ENCODE measurements at places on chromosomes 4 and X. TPM values are rescaled to one million over a fixed set of nuclear protein-coding genes. Genes with fewer than 3 reads are reported as not detected.

DNA sequence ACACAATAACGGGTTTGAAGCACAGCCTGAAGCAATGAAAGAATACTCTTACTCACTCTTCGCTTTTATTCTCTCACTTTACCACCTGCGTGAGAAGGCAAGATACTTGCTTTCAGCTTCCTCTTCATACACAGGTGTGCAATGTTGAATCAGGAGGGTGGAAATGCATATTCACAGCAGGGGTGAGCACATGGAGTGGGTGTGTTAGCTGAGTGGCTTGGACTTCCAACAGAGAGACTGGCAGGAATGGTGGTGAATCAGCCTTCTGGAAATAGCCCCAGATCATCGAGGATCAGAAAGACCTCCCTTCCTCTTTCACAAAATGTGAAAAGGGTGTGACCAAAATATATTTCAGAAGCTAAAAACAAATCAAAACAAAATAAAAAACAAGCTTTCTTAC is 521.2 kb downstream of the STIM2 start:
- no peak for DNase-seq

GRCh38 chr4:8276358-8277240 is 7.0 kb downstream of the HTRA3 start:
- no peak for DNase-seq

GRCh38 chrX:73366696-73367095 is 80.2 kb upstream of the CDX4 start:
- DNase-seq, result no peak

DNA sequence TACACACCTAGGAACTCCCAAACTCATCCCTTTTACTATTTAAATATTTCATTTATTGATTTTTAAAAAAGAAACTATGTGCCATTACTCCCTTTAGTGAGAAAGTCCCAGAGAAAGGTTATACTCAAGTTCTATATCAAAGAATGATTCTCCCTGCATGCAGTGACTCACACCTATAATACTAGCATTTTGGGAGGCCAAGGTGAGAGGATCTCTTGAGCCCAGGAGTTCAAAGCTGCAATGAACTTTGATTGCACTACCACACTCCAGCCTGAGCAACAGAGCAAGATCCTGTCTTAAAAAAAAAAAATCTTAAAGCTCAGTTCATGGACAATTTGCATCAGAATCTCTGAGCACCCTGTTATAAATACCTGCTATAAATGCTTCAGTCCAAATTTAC is 9.2 kb upstream of the RBPJ start:
- no peak for DNase-seq

GRCh38 chr4:184413261-184414046 is 60.9 kb downstream of the IRF2 start:
- no peak for DNase-seq

DNA sequence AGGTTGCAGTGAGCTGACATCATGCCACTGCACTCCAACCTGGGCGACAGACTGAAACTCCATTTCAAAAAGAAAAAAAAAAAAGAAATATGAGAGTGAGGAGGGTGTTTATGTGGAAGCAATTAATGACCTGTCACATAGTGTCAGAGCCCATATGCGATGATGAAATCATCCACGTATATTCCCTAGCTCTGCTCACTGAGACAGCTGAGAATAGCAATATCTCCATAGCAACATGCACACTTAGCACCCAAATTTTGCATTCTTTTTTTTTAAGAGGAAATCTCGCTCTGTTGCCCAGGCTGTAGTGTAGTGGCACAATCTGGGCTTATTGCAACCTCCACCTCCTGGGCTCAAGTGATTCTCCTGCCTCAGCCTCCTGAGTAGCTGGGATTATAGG is 31.5 kb upstream of the OPHN1 start:
- DNase-seq, result no peak

- DNase-seq, result no peak
These were observed 100.5 kb downstream of the PTCHD1 start for GRCh38 chrX:23435108-23435507.

DNA sequence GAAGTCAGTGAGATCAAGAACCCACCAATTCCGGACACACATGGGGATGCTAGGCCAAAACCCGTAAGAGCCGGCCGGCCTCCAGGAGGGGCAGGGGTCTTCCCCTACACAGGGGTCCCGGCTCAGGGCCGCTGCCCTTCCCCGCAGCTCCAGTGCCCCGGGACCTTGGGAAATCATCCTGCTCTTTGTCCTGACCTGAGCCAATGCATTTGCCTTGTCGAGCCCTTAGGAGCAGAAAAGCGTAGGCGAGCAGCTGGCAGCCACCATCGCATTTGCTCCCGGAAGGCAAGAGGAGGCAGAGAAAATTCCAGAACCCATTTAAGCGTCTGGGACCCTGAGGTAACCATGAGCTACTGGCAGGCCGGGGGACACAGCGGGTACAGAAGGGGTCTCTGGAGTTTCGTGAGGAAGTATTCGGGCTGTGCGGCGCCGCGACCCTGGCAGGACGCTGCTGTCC is 7.4 kb upstream of the TNIP2 start:
- DNase-seq, result no peak

GRCh38 chr4:123977641-123978081 is 581.1 kb downstream of the SPRY1 start:
- DNase-seq, result no peak

DNA sequence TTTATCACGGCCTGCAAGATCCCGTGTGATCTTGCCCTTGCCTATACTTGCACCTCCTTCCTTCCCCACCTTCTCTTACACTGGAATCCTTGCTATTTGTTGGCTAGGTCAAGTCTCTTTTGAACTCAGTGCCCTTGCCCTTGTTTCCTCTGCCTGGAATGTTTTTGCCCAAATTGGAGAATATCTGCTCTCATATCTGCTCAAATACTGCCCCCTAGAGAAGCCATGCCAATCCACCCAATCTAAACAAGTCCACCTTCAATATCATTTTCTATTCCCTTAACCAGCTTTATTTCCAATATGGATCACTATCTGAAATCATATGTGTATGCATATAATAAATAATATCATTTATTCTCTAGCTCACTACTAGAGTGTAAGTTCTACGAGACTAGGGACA is 1044.2 kb upstream of the FTHL17 start:
- DNase-seq, result no peak

Gene ETDA
- total RNA-seq, result not detected

Gene GABRA4
- not detected for total RNA-seq

Gene ATP2B3
- 0.21 TPM for total RNA-seq

Gene TRAPPC11
- total RNA-seq, result 21.1 TPM

Gene VCX3B
- total RNA-seq, result not detected

Gene MAGEA1
- total RNA-seq, result not detected

Gene ZBTB49
- 4.2 TPM for total RNA-seq
